Foreskin melanocyte (primary cell): ENCODE measurements at places on chromosomes 2 and 18.
A peak's percentile ranks its signal among the peaks of the same experiment; 100 is the strongest.

- no peak for DNase-seq
Observed at GRCh38 chr18:46650681-46651080, 6.3 kb downstream of the LOXHD1 start.

GRCh38 chr2:237901932-237902850 is 42.8 kb downstream of the RAMP1 start:
- DNase-seq = no peak

DNA sequence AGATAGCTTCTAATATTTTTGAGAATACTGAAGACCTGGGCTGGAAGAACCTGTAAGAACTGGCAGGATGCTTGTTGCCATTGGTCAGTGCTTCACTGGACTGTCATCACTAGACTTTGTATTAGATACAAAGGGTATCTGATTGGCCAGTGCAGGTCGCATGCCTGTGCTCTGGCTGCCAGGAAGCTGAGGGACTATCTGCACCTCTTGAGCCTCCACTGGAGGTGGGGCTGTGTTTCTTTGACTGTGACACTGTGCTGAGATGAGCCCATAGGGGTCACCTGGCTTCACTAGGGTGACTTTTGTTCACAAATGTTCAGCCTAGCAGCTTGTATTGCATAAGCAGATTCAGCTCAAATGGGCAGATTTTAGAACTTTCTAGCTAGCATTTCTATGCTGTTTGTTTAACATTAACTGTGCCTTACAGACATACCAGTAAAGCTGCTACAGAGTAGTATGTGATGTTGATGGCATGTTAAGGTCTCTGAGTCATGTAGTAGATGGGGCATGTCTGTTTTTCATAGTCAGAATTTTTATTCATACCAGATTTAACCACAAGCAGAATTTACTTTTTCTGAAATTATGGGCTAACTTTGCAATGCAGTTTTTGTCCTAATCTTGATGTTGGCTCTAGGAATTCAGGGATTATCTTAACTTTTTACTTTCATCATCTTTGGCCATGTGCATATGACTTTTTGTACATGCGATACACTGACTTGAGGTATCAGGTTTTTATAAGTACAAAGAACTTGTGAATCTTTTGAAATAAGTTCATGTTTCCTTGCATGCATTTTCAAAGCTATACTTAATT is 56.1 kb downstream of the RHBDD1 start:
- no peak for DNase-seq

GRCh38 chr18:58891776-58892175 is 27.1 kb downstream of the ZNF532 start:
- no peak for DNase-seq

DNA sequence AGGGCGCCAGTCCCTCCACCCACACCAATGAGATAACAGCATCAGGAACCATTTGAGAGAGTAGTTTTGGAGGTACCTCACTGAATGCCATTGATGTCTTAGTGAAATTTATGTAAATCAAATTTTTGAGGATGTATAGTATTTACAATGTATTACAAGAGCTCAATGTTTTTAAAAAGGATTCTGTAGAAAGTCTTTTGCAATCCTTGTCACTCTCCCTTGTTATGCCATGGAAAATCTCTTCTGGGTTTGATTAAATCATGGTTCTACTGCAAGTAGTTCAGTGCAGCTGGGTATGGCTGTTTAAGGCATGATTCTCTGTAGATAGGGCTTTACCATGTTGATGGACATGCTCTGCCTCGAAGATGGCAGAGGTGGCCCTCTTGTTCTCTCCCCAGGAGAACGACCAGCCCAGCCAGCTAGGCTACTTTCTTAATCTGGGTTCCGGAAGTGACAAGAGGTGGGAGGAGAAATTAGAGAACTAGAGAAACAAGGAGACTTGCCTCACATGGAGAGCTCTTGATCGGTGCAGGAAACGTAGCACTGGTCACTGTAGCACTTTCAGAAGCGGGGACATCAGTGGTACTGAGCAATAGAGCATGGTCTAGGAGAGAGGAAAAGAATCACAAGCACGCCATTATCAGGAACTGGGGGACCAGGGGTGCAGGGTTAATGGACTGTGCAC is 202.7 kb downstream of the CLIP4 start:
- DNase-seq = no peak

DNA sequence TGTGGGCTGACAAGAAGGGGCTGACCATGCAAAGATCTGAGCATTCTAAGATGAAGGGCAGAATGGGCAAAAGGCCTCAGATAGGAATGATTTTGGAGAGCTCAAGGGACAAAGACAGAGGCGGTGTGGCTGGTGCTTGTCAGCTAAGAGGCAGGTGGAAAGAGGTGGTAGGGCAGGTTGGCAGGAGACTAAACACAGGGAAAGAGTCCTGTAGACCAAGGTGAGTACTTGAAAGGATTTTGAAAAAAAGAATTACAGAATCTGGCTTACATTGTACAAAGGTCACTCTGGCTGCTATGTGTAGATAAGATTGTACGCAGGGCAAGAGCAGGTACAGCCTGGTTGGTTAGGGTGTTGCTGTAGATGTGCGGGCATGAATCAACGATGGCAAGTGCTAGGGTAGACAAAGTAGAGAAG is 50.6 kb downstream of the STK39 start:
- DNase-seq = no peak

- no peak for DNase-seq
Observed at GRCh38 chr2:78439122-78439521, 586.4 kb upstream of the REG3G start.

GRCh38 chr2:48249025-48249424 is 280.9 kb upstream of the STON1 start:
- DNase-seq = no peak

DNA sequence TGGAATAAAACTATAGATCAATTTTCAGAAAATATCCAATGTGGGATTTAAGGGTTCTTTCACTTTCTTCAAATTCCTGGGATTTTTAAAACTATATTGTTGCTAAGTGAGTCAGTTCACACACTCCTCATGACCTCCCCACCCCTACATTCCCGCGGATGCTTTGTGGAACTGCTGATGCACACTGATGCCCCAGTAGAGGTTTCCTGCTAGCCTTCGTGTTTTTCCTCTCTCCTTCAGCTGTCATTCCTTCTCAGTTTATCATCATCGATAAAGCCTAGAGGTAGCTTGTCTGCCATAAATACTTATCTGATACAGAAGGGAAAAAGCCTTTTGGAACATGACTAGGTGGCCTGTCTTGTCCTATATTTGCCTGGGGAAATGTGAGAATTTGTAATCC is 67.4 kb upstream of the GALNT5 start:
- DNase-seq = no peak

DNA sequence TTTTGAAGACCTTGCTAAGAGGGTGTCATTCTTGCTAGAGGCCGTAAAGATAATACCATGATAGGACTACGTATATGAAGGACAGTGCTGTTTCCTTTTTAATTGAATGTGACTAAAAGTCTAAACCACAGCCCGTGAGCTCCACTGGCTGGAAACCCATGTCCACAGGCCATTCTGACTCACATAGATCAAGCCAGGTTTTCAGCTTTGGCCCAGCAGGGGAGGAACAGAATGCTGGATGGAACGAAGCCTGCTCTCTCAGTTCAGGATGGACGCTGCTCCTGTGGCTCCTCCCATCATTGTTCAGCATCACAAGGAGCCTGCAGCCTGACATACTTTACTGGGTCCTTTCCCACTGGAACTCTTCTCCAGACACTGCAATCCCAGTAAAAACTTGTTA is 47.6 kb downstream of the ALPK2 start:
- peak; percentile 61 for DNase-seq

DNA sequence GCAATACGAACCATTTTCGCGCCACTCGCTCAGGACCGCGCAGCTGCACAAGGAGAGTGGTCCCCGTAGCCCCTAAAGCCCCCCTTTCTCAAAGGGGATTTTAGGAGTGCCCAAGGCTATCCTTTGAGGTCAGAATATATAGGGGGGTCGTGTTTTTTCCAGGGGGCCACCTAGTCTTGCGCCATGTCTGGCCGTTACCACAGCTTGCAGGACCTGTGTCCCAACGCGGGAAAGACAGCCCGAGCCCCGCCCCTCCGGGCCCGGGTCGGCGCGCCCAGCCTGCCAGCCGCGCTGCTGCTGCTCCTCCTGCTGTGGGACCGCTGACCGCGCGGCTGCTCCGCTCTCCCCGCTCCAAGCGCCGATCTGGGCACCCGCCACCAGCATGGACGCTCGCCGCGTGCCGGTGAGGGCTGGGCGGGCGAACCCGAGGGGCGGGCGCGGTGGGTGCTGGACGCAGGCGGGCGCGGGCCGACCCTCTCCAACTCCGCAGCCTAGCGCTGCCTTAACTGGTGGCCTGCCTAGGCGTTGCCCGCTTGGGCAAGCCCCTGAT is at the start of gene CDCA7:
CDCA7 (plus strand) TSS at position 291 of the 550 bp plus-strand sequence; CDS start at position 383, 92 bp downstream.
- DNase-seq = peak; percentile 67

GRCh38 chr18:68916734-68917133 is 118.9 kb downstream of the CCDC102B start:
- DNase-seq = no peak

GRCh38 chr2:137975280-137976271 is 11.3 kb downstream of the HNMT start:
- DNase-seq = no peak

DNA sequence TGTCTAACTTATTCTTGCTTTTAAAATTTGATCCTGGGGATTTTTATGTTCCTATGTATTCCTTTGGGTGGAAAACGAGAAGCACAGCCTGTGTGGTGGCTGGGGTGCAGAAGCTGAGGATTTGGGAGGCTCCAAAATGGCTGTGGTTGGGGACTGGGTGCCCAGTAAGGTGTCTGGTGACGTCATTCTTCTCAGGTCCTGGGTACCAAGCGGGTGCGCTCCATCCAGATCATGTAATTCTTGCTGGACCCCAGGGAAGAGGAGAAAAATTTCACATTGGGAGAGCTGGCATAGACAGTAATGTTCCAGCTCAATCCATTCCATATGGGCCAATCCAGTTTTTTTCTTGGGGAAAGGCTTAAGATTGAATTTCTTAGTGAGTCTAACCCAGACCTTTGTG is 61.1 kb upstream of the THOC1 start:
- no peak for DNase-seq

- DNase-seq = no peak
Observed at GRCh38 chr18:14941792-14942191, 193.8 kb downstream of the ANKRD30B start.

- DNase-seq = no peak
Observed at GRCh38 chr2:45643543-45644542, 7.6 kb upstream of the PRKCE start.

DNA sequence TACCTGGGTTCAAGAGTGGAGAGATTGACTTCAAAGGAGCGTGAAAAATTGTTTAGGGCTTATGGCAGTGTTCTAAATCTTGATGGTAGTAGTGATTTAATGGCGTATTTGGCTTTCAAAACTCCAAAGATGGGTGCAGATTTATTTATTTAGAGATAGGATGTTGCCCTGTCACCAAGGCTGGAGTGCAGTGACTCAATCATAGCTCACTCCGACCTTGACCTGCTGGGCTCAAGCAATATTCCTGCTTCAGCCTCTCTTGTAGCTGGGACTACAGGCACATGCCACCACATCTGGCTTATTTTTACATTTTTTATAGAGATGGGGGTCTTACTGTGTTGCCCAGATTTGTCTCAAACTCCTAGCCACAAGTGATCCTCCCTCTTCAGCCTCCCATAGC is 52.5 kb downstream of the FAM117B start:
- no peak for DNase-seq

DNA sequence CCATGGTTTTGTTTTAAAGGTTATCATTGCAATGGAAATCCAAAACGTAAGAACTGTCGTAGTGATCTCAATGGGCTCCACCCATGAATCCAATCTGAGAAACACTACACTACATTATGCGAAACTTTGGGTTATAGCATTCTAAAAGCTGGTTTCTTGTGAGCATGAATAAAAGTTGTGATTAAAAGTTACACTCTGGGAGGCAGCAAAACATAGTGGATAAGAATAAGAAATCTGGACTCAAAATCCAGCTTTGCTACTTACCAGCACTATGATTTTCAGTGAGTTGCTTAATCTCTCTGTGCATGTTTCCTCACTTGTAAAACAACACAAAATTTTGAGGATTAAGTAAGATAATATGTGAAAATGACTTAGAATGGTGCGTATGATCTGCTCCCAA is 25.7 kb upstream of the THOC1 start:
- no peak for DNase-seq

- DNase-seq = no peak
Observed at GRCh38 chr2:232920760-232921159, 50.7 kb downstream of the SNORC start.

GRCh38 chr2:109690457-109690821 is 76.3 kb downstream of the SOWAHC start:
- DNase-seq = no peak

DNA sequence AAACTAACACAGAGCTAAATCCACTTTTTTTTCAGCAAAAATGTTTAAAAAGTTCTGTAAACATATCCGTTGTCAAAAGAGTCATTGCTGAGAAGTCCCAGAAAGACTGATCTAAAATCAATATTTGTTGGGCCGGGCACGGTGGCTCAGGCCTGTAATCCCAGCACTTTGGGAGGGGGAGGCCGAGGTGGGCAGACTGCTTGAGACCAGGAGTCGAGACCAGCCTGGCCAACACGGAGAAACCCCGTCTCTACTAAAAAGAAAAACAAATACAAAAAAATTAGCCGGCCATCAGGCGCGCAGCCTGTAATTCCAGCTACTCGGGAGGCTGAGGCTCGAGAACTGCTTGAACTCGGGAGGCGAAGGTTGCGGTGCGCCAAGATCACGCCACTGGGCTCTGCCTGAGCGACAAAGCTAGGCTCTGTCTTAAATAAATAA is 1.4 kb downstream of the OLA1 start:
- DNase-seq = no peak

GRCh38 chr2:161243312-161243711 is 64.9 kb upstream of the PSMD14 start:
- DNase-seq = no peak

- DNase-seq = no peak
Observed at GRCh38 chr18:9068346-9068745, 34.2 kb upstream of the NDUFV2 start.

DNA sequence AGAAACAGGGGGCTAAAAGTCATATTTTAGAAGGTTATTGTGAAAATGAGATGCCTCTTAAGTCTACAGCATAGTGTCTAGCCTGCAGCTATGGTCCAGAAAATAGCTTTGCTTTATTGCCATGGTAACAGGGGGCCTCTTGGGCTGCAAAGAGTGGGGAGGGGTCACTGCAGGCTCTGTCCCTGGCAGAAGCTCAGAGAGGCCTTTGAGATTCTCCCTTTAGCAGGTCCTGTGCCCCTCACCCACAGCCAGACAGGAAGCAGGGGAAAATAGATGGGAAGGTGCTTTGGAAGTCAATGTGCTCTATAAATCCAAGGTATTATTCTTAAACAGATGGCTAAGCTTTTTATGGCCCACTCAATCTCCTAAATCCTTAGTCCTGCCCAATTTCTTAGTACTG is 1021.3 kb upstream of the GYPC start:
- DNase-seq = no peak

GRCh38 chr2:129755786-129756185 is 223.7 kb upstream of the RAB6C start:
- no peak for DNase-seq

DNA sequence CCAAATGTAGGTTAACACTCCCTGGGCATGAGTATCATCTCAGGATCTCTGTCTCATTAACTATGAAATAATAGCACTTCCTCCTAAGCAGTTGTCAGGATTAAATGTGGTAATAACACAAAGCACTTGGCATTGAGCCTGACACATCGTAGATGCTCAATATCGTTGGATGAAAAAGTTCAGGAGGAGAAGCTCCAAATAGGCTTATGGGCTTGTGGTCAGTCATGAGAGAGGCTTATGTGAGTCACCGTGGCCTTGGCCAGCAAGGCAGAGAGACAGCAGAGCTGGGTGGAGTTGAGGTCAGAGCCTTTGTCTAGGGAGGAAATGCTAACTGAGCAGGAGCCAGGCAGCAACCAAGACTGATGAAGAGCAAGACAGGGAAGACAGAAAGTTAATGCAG is 68.3 kb upstream of the PPM1B start:
- DNase-seq = peak; percentile 95
